EH (cell line): ENCODE measurements at places on chromosomes 3 and 15.

GRCh38 chr3:134462331-134462941, 23.3 kb downstream of the ANAPC13 start:
- DNase-seq: peak; percentile 97

DNA sequence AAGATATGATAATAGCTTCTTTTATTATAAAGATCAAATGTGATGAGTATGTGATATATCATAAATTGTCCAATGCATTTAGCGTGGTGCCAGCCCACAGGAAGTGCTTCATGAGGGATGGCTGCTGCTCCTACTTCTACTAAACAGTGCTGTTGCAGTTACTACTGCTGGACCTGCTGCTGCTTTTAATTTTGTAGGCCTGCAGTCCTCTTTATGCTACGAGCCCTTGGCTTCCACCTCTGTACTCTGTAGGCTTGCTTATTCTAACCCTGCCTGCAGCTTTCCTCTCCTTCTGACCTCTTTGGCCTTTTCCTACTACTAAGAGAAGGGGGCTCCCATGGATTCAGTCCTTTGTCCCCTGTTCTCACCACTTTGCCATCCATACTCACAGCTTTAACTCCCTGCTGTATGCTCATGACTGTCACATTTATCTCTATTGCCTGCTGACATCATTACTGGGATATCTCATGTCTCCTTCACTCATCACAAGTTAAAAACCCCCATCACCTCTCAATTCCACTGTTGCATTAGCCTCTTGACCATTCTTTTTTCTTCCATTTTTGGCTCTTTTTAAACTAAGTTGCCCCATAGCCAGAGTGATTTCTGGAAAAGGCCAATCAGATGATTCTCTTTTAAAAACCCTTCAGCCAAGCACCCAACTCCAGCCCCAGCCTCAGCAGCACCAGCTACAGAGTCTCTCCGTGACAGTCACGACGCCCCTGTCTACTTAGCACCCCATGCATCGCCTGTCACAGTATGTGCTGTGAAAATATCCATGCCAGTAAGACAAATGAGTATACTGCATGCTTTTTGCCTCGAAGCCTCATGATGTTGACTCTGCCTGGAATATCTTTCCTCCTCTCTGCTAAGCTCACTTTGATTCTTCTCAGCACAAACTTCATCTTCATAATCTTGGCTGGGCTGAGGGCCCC, 56.3 kb downstream of the PLCL2 start:
- DNase-seq: no peak

DNA sequence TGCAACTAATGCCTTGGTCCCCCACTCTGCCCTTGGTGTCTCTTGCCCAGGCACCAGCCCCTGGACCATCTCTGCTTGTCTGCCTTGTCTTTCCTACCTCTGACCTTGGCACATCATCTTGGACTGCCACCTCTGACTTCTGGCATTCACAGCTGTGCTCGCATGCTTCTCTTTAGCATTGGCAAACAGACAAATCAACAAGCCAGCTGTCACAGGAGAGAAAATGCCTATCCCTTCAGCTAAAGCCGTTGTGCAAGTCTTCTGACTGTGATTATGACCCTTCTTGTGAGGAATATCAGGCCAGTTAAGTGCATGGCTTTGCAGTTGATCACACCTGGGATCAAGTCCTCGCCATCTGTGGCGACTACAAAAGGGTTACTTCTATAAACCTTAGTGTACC, 84.6 kb downstream of the PRICKLE2 start:
- no peak for DNase-seq

- DNase-seq: peak; percentile 13
These were observed 43.5 kb downstream of the EAF1 start for GRCh38 chr3:15470849-15471248.

GRCh38 chr3:195059471-195060216, 211.3 kb downstream of the XXYLT1 start:
- DNase-seq: no peak
